NCI-H2171 (cell line): ENCODE measurements at places on chromosomes 11 and 22.
A peak's percentile ranks its signal among the peaks of the same experiment; 100 is the strongest.

DNA sequence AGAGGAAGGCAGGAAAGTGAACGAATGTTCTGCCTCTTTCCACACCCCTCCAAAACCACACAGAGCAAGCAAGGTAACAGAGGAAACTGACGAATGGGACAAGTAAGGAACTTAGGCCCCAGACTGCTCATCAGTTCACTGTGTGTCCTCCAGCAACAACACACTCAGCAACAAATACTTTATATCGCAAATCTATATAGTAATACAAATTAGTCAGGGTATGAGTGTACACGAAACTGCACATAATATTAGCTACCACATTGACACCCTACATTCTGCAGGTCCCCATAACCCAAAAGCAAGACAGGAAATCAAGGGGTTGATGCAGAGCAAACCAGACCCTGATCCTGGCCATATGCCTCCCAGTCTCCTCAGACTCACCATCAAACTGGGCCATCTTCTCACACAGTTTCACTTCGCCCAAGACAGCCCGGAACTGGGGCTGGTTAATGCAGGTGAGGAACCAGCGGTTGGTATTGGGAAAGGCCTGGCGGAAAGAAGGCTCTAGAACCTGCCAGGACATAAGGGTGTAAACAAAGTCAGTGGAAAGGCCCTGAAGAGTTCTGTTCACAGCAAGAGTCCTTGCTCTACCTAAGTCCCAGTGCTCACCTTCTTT is 6.6 kb downstream of the EEF1G start:
- no peak for DNase-seq

DNA sequence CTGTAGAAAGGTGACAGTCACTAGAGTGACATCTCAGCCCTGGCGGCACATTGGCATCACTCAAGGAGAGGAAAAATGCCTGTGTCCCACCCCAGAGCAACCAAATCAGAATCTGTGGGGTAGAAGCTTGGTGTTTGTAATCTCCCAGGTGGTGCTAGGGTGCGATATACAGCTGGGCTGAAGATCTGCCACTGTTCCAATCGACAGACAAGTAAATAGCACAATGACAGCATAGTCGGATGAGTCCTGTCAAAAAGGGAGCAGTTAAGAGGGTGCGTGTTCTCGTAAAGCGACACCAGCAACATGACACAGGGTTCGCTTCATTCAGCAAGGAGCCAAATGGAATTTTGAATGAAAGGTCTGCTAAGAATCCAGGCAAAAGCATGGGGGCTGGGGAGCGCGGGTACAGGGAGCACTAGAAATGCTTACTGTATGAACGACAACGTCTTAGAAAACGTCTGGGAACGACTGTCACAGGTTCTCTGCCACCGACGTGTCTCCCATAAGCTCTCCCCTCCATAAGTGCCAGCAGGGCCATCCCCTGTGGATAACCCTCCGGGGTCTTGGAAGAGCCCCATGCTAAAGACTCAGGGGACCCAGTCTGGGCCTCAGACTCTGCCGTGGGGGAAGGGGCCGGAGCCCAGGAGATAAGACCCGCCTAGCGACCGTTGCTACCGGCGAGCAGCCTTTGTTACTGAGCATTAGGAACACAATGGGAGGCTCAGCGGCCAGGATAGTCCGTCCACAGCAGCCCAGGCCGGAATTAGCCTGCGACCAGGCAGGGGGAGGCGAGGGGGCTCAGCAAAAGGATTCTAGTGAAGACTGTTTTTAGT is 20.8 kb downstream of the ADA2 start:
- DNase-seq: no peak

DNA sequence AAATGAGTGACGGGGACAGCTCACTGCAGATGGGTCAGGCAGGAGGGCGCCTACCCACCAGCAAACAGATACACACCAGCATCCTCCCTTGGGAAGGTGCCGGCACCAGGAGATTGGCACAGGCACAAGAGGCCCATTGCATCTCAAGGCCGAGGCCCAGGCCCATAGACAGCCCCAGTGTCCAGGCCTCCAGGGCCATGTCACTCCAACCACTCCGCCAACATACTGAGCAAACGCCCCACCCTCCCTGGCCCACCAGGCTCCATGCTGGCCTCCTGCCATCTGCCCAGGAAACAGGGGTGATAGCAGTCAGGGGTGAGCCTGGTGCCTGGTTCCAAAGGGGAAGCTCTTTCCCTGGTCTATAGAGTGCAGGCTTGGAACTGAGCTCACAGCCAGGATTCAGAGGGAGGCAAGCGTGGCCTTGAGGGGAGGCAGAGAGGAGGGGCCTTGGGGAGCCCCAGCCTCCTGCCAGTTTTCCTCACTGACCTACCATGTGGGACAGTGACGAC is 34.7 kb downstream of the PISD start:
- no peak for DNase-seq

GRCh38 chr11:624705-625635 is at the start of gene CDHR5:
CDHR5 (minus strand) TSS chr11:624955; CDS start chr11:624902, 53 bp downstream.
- DNase-seq: no peak

GRCh38 chr22:46731246-46732040 is 6.6 kb downstream of the CERK start:
- peak; percentile 69 for DNase-seq

GRCh38 chr11:72525466-72525865 is 91.1 kb upstream of the CLPB start:
- no peak for DNase-seq

DNA sequence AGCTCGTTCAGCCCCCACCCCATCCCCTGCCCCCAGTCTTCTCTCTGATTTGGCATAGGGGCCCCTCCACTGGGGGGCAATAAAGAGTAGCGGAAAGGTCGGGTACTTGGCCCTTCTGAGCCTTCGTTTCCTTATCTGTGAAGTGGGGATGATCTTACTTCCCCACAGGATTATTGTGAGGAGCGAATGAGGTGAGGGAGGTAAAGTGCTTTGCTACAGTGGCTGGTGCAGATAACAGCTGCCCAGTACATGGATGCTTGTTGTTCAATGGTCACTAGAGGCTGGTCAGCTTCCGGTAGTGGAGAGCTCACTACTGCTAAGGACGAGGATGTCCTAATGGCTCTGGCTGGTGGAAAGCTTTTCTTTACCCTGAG is 101.2 kb downstream of the CEP164 start:
- DNase-seq: no peak

- no peak for DNase-seq
These were observed 20.2 kb upstream of the LRRC32 start for GRCh38 chr11:76690736-76691135.

- DNase-seq: no peak
These were observed 9.7 kb downstream of the USP2 start for GRCh38 chr11:119371778-119372182.

GRCh38 chr11:117570701-117571100 is 226.3 kb downstream of the DSCAML1 start:
- DNase-seq: no peak

DNA sequence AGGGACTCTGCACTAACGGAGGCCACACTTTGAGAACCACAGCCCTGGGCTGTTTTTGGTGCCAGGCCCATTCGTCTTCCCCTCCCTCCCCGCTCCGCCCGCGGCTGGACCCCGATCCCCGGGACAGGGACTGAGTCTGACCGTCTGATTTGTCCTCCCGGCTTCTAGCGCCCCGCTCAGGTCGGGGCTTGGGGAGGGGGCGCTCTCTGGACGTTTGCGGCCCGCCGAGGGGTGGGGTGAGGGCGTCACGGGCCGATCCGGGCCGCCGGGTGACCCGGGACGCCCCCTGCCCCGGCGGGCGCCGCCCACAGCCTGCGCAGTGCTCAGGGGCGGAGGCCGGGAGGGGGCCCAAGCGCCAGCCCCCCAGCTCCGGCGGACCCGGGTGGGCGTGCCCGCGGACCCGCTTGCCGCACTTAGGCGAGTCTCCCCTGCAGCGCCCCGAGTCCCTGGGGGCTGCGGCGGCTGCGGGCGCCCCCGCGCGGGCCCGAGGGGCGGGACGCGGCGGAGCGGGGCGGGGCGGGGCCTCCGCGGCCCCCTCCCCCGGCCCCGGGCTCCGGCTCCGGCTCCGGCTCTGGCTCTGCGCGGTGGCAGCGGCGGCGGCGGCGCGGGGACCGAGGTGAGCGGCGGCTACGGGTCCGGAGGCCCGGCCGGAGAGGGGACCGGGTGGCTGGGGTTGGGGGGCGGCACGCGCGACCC is 33.7 kb upstream of the PRR5 start:
- peak; percentile 36 for DNase-seq
